ENCODE measurements at places on chromosomes 2 and 18.

DNA sequence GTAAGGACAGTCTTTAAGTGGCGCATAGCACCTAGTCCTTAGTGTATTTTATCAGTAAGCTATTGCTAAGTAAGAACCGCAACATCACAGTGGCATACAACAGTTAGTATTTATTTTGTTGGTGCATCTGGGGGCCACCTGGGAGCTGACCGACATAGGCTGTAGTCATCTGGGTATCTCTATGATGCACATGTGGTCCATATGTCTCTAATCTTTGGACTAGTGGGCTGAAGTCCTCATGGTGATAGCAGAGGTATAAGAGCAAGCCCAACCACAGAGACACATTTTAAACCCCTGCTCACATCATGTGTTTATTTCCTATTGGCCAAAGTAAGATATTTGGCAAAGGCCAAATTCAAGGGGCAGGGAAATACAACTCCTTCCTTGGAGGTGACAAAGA, 2.9 kb downstream of the CAMKMT start:
- DNase-seq: no peak

DNA sequence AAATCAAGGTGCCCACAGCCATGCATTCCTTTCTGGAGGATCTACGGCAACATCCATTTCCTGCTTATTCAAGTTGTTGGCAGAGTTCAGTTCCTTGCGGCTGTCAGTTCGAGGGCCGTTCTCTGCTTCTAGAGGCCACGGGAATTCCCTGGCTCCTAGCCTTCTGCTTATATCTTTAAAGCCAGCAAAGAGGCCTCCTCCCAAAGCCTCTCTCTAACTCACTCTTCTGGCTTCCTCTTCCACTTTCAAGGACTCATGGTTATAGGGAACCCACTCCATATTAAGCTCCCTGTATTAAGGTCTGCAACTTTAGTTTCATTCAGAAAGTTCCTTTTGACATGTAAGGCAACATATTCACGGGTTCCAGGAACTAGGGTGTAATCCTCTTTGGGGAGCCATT, 150.1 kb upstream of the RMP24 start:
- no peak for DNase-seq

DNA sequence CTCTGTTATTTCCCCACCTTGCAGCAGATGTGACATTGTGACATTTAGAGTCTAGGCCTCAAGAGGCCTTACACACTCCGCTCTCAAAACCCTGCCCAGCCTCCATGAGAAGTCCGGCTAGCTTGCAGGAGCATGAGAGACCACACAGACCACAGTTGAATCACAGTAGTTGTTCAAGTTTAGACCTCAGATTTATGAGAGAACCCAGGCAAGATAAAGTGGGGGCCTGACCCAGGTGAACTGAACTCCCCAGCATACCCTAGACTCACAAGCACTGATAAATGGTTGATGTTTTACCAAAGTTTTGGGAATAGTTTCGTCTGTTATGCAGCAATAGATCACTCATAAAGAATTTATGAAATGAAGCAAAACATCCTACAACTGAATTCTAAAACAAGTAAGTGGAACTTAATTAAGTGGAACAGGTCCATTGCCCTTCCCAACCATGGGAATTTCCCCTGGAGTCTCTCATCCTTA, 4.7 kb upstream of the STAT1 start:
- DNase-seq: no peak

GRCh38 chr2:120455390-120455789, 109.5 kb downstream of the INHBB start:
- no peak for DNase-seq

DNA sequence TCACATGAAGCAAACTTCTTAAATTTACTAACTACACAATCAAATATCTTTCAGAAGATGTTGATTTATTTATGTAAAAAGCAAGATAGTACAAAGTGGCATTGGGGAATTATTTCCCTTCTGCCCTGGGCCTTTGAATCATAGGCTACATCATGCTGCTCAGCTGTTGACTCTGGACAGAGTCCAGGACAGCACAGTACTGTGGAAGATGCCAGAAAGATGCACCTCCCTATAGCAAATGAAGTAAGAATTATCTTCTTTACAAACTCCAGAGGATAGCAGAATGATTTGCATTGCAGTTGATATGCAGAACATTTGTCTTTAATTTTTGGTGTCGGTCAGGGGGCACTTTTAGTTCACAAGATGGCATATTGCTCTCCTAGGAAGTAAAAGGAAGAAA, 1354.5 kb upstream of the ZEB2 start:
- no peak for DNase-seq
